ENCODE measurements at places on chromosomes 13 and 19.

DNA sequence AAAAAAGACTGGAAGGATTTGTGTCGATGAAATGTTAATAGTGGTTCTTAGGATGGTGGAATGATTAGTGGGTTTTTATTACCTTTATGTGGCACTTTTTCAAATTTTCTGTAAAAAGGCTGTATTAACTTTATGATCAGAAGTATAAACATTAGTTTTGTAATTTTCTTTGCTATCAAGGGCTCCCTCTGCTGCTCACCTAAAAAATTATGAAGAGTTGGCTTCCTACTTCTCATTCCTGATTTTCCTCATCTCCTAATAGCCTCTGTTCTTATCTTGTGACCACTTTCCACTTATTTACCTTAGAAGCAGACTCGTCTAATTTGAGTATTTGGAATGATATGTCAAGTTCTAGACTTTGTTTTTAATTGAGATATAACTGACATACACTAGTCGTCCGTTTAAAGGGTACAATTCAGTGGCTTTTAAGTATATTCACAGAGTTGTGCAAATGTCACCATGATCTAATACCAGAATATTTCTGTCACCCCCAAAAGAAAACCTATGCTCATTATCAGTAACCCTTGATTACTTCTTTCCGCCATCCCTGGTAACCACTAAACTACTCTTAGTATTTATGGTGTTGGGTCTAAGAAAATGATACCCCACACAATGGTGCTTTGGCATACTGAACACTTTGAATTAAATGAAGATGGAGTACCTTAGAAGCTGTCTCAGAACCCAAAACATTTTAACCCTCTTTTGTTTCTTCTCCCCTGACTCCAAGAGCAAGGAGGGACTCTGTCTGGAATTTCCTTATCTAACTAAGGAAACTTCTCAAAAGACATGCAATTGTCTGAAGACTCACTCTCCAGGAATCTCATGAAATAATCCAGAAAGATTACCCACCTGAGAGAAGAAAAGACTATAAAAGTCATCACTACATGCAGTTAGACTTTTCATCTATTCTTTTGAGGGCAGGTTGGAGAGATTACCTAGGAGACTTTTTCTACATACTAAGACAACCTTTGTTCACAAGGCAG, 311.3 kb downstream of the DLEU7 start:
- no peak for DNase-seq

GRCh38 chr13:79516595-79516994, 35.6 kb downstream of the NDFIP2 start:
- DNase-seq, result no peak

DNA sequence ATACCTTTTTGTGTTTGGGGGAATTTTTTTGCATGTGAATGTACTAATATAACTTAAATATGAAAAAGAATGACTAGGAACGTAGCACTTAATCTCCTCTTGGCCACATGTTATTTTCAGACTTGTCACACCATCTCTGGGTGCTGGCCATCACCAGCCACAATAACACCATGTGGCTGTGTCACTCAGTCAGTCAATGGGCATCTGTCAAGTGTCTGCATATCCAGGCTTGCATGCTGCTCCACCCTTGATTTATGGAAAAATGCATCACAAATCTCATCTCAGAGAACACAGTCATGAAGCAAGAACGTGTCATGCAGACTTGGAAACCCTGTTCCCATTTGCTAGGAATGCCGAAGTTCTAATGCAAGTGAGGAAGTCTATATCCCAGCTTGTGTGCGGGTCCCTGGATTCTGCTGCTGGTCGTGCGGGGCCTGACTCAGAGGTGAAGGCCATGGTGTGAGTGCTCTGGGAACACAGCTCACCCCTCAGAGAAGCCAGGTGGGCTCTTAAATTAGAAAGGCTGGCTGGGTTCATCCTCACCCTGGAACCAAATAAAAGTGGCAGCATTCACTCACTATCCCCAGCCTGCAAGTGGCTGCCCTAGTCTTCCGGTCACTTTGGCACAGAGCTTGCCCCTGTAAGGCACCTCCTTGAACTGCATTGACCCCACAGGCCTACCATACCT, 53.6 kb upstream of the ARHGEF7 start:
- no peak for DNase-seq

GRCh38 chr19:16208847-16209665, 11.3 kb downstream of the AP1M1 start:
- DNase-seq, result no peak

DNA sequence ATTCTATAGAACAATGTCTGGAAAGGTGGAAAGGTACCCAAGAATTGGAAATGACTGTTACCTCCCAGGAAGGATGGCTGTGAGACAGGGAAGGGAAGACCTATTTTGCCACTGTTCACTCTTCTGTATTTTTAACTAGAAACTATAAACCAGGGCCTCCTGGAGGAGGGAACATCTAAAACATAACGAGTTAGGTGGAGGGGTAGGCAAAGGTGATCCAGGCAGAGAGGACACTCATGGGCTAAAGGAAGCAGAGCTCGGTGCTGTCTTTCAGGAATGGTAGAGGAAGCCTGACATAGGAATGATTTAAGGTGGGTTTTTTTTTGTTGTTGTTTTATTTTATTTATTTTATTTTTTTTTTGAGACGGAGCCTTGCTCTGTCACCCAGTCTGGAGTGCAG, 5.8 kb downstream of the EIF3K start:
- DNase-seq, result no peak
